ENCODE measurements at places on chromosomes 7 and 10. TPM values are rescaled to one million over a fixed set of nuclear protein-coding genes. Genes with fewer than 3 reads are reported as not detected.

The DNAJC12 gene
- total RNA-seq: not detected

GRCh38 chr7:84492098-84493034 lies 297.8 kb upstream of the SEMA3A start:
- no peak for DNase-seq

DNA sequence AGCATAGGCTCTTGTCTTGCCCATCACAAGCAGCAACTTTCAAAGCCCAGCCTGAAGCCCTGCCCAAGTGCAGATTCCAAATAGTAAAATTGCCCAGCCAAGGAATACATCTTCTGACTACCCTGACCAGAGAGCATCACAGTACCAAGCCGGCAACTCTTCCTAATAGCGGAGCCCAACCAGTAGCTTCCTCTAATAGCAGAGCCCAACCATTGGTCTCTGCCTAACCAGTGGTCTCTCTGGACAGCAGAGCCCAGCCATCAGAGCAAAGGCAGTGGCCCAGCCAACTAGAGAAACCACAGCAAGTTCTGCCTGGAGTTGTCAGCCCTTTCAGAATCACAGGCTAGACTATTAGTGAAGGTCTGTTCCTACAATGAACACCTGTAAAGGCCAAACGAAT lies 285.6 kb downstream of the HGF start:
- no peak for DNase-seq

GRCh38 chr7:123660514-123661354 lies 5.1 kb downstream of the LMOD2 start:
- no peak for DNase-seq

GRCh38 chr7:30694218-30694745 lies 12.0 kb upstream of the CRHR2 start:
- no peak for DNase-seq

- DNase-seq: no peak
Observed at GRCh38 chr7:152544481-152544927, 108.7 kb upstream of the KMT2C start.
